ENCODE measurements at places on chromosomes 3 and 15.

DNA sequence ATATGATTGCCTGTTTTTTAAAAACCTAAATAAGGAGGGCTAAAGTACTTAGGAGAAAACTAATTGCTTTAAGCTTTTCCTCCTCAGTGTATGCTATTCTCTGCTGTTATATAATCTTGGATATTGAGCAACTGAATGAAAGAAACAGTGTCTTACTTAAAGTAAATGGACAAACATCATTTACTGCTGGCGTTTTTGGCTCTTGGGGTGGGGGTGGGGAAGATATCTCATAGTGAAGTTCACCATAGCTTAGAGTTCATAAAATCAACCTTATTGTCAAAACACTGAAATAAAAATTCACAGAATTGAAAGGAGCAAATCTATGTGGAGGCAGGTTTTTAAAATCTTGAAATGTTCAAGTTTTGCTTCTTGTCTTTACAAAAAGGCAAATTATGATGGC lies 256.4 kb upstream of the SOX2 start:
- no peak for DNase-seq

DNA sequence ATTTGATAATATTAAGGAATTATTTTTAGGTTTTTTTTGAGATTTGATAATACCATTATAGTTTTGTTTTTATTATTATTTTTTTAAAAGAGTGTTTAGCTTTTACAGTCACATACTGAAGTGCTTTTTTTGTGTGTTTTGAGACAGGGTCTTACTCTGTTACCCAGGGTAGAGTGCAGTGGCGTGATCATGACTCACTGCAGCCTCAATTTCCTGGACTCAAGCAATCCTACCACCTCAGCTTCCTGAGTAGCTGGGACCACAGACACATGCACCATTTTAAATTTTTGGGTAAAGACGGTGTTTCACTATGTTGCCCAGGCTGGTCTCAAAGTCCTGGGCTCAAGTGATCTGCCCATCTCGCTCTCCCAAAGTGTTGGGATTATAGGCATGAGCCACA lies 73.0 kb downstream of the SUMF1 start:
- no peak for DNase-seq

GRCh38 chr3:10901296-10901945 lies 85.4 kb downstream of the SLC6A11 start:
- no peak for DNase-seq

DNA sequence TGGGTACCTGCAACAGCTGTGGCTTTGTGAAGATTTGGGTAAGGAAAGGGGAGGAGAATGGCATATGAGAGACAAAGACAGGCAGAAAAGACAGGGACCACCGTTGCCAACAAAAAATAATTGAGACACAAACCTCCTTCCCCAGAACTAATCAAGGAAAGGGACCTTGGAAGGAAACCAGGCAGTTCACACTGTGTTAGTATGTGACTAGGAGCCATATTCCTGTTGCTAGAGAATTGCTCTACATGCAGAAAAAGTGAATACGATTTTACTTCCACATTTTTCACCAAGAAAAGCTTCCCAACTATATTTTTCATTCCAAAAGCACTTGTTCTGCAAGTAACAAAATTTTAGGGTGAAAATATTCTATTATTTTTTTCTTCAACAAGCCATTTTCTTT lies 393.7 kb upstream of the ADAMTS9 start:
- no peak for DNase-seq

- DNase-seq = no peak
Observed at GRCh38 chr3:123883701-123884202, 380 bp downstream of the MYLK start.

DNA sequence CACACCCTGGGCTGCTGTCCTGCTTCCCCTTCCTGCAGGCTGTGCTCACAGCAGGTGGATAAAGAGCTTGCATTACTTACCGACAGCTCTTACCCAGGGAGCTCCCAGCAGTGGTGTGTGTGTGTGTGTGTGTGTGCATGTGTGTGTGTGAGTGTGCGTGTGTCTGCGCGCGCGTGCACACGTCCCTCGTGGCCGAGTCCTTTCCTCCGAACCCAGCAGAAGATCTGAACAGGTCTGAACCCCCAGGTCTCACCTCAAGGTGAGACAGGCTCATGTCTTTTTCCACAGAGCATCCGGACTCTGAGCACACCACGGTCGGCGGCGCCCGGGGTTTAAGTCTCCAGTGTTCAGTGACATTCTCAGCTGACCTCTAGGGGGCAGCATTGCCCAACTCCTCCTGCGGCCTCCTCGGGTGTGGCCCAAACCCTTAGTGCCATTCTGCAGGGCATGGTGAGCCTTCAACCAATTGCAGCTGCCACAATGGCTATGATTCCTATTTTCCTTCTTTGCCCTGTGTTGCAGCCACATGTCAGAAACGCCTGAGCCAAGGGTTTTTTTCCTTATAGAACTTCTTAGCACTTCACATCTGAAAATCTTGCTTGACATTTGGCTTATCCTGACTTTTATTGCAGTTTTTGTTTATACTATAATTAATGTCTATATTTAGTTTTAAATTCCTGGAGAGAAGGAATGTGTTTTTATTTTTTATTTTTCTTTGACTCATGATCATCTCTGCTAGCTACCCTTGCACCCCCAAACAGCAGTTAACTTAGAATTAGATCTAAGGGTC lies 64.1 kb upstream of the KLHL25 start:
- peak; percentile 65 for DNase-seq

GRCh38 chr3:53688989-53689388 lies 157.2 kb downstream of the CHDH start:
- DNase-seq = no peak

DNA sequence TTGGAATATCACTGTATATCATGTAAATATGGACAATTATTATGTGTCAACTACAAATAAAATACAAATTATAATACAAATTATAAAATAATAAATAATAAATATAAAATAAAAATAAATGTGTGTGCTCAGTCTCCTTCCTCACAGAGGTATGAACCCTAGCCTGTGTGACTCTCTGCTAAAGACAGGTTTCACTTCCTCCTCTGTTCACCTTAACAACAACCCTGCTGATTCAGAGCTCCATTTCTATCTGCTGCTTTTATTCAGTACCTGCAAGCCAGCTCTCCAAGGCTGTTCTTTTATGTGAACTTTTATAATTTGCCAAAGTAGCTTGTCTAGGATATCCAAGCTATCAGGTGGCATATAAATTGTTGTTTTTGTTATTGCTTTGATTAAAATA lies 610.7 kb upstream of the GRM7 start:
- no peak for DNase-seq

- DNase-seq = no peak
Observed at GRCh38 chr15:99522288-99522687, 43.5 kb upstream of the MEF2A start.

- peak; percentile 31 for DNase-seq
Observed at GRCh38 chr3:53161820-53162671, 1.0 kb downstream of the PRKCD start.

GRCh38 chr15:83285979-83286553 lies 1.6 kb upstream of the BNC1 start:
- no peak for DNase-seq

DNA sequence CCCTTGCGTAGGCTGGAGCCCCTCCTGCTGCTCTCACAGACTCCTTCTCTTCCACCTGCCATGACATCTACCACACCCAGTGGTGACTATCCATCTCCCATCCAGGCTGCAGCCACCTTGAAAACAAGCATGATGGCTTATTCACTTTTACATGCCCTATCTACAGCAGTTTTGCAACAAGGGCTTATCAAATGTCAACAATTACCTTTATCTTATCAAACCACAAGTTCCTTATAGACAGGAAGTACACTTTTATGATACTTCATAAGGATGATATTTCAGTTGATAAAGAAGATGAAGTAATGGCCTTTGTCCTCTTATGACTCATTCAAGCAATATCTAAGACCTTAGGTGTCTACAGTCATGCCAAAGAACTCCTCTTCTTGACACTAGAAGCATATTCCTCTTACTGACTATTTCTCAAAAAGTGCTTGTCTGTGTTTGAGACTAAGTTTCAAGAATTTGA lies 125.3 kb upstream of the SPRED1 start:
- no peak for DNase-seq

DNA sequence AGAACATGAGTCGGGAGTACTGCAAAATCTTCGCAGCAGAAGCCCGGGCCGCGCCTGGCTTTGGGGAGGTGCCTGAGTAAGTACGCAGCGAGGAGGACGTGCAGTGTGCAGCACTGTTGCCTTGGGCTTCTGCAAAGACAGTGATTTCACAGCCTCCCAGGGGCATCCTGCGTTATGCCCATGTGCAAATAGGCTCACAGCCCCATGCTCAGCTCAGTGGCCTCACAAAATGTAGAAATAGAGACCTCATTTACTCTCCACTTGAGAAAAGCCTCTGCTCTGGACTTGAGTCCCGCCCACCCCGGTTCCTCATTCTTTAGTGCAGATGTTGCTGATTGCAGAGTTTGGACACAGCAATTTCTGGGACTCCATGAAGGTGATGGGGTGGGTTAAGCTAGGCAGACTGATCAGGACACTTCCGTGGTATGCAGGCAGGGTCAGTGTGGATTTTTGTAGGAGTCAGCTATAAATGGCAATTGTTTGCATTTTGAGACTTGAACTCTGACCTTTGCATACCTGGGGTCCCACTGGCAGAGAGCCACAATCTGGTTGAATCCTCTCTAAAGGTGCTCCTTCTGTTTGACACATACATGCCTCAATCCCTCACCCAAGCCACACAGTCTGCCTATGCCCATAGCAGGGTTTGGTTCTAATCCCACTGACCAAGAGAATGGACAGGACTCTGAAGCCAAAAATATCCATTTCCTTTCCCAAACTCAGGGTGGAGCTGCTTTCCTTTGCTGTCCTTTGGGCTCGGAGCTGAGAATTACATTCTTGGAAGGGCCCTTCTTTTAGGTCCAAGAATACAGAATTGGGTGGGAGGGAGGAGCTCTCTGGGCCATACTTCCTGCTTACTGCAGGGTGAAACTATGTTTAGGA lies 20.7 kb upstream of the SLC28A1 start:
- no peak for DNase-seq

DNA sequence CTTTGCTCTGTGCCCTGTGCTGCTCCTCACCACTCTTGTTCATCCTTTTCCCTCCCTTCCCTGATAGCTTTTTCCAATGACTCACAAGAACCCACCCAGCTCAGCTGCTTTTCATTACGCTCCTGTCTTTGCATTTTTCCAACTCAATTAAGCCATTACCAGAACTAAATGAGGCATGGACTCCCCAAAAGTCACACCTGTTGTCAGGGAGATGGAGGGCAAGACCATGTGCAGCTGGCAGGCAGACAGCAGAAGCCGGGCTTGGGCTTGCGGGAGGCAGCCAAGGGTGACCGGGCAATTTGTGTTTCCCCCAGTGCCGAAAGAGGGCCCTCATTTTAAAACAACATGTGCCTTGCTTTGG lies 64.3 kb downstream of the CASR start:
- DNase-seq = no peak

DNA sequence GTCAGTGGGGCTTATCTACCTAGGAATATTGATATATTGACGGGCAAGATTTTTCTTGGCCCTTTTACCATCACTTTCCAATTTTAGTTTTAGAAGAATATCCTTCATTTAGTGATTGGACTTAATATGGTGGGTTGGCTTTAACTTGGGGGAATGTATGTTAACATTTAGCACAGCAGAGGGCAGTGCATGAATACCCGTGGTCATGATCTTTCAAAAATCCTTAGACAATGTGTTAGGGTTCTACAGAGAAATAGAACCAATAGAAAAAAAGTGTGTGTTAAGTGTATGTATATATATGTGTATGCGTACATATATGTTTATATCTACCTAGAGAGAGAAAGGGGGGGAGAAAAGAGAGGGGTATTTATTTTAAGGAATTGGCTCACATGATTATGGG lies 36.9 kb downstream of the GPR171 start:
- DNase-seq = no peak

DNA sequence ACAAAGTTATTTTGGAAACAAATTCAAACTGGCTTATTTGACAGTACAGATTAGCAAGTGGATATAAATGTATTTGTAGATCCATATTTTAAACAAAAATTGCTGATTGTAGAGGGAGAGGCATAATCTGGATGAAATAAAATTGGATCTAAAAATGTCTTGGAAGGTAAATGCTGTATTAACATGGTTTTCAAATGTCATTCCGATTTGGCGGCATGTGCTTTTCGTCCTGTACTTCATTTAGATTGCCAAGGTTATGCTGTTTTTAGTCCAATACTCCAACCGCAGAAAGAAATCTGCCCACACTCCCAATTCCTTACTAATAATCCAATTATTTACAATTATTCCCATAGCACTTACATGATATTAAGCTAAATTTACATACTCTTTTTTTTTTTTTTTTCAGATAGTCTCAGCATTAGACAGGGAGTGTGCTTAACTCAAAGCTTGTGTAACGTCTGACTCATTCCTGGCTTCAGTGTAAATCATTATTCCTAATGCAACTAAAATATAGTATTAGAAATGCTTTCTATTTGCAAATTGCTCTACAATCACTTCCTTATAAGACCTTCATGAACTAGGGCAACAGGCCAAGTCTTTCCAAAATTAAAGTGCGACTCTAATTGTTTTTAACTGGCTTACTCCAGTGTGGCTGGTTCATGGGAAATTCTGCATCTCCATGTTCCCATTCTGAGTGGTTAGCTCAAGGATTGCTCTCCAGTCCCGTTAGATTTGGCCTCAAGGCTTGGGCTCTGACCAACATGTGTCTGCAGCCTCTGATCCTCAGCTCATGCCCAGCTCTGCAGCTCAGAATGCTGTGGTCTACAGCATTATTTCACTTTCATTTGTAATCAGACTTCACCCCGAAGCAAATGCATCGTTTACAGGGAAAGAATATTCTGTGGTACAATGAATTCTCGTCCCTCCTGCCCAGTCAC lies 103.9 kb downstream of the FBN1 start:
- DNase-seq = no peak

DNA sequence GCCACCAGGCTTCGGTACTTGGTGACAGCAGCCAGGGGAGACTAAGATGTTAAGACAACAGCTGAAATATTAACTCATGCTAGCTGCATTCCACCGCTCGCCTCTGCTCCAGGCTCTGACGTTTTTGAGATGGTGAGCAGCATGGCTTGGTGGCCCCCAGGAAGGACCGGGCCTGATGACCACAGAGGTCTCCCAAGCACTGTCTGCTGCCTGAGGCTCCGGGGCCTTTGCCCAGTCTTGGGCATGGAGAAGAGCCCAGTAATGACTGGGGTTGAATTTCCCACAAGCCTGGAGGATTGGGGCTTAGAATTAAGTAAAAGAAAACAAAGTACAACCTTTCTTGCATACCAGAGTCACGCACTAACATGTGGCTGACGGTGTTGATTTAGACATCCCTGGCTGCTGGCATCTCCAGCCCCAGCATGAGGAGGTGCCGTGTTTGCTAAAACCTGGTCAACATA lies 243.6 kb upstream of the LYSMD4 start:
- DNase-seq = no peak

GRCh38 chr3:13026534-13026933 lies 46.7 kb downstream of the IQSEC1 start:
- DNase-seq = no peak

DNA sequence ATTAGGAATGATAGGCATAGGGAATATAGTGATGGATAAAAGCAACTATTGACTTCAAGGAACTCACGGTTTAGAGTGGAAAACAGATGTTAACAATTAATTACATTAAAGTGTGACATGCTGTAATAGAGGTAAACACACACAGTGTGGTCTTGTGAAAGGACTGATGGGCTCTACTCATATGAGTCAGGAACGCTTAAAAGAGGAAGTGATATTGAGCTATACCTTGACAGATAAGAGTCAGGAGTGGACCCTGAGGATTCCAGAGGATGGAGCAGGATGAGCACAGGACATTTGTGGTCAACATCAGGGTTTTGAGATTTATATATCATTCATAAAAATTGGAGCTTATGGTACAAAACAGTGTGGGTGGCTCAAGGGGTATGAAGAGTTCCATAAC lies 11.0 kb downstream of the EXOG start:
- no peak for DNase-seq

- no peak for DNase-seq
Observed at GRCh38 chr3:191263850-191264249, 64.8 kb downstream of the OSTN start.

- DNase-seq = no peak
Observed at GRCh38 chr3:4139462-4140140, 163.6 kb upstream of the SETMAR start.
